Cortex of kidney (tissue), 1 donor: ENCODE measurements at places on chromosomes 3 and 15.

- no peak for DNase-seq
Measured at GRCh38 chr3:52277071-52277964, 1.1 kb downstream of the WDR82 start.

DNA sequence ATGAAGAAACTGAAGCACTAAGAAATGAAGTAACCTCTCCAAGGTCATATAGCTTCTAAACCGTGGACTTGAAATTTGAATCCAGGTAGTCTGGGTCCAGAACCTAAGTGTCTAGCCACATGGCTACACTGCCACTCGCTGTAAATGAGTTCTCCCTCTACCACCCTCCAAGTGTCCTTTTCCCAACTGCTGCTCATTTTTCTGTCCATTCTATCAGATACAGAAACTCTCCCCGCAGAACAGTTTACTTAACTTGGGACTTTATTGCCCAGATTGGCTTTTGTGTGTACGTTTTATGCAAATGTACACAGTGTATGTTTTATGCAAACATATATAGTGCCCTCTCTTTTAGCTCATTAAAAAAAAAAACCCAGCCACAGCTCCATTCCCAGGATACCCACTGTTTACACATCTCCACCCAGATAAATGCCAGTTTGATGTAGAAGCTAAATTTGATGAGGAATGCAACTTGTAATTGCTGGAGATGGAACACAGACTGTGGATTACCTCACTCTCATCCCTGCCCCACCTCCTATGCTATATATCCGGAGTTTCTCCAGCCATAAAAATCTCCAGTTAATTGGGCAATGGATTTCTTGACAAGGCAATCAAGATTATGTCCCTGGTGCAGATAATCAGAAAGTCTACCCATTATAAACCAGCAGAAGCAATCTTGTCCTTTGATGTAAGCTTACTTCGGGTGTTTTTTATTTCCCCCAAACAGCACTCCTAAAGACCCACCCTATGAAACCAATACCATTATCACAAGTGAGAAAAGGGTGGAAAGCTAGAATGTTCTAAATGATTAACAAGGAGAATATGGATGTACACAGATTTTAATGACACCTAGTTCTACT lies 42.0 kb downstream of the THBS1 start:
- no peak for DNase-seq

DNA sequence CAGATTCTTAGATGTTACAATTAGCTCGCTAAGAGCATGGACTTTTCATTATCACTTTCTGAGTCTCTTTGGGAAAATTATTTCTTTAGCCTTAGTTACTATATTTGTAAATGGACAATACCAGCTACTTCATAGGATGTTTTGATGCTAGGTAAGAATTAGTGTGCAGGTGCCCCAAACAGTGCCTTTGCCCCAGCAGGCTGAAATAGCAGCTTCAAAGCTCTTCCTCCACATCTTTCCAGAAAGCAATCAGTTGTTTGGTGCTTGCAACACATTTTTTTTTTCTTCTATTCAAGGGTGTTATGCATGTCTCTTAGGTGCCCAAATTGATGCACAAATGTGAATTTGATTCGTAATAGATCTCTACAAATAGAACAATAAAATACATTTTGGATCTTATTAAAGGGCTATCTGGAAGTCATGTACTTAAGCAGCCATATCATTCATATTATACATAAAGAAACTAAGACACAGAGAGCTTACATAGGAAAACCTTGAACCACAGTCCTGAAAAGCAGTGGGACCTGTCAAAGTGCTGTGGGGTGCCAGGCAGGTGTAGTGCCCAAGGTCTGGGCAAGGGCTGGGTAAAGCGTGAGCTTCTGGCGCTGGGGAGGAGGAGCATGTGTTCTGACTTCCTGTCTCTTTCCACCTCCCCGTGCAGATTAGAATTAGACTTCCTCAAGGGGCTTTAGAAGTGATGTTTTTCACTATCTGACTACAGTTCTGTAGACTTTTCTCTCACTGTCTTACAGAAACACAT lies 62.9 kb downstream of the FNDC3B start:
- no peak for DNase-seq

DNA sequence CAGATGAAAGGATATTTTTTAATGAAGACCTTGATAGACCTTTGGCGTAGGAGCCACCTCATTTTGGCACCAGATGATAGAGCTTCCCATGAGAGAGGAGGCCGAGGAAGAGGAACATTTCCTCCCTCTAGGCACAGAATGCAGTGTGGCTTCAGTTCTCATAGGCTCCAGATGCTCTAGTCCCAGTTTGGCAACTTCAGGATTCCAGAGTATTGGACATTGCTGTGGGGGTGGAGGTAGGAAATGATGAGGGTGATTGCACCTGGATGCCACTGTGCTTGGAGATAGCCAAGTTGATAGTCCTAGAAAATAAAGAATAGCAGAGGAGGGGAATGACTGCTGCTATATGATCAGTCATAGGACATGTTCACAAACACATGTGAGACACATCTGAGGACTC lies 58.3 kb upstream of the KY start:
- no peak for DNase-seq

DNA sequence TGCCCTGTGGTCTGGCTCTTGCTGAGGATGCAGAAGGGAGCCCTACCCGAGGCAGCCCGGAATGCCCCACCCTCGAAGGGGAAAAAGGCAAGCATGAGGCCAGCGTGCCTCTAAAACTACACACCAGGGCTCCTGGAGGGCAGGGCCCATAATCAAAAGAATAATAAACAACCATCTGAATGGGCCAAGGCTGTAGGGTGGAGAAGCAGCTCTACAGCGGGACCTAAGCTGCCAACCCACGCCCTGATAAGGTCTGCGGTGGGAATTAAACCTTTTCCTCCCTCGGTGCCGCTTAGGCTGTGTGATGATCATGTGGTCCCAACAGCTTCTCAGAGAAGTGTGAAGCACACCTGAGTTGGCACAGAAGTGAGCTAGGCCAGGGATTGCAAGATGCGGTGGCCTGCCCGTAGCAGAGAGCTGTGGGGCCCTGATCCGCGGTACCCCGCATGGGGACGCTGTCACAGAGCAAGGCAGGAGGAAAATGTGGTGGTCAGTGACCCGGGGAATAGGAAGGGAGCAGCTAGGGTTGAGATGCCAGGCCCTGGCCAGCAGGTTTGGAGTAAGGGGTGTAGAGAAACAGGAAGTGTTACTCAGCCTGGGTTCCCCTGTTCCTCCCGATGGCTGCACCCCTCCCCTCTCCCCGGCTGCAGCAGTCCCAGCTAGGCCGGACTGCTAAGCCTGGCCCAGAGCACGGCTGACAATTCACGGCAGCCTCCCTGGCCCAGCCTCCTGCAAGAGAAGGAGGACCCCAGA lies 1.1 kb upstream of the C15orf62 start:
- DNase-seq, result no peak

- DNase-seq, result no peak
Measured at GRCh38 chr15:72340366-72340765, 20.4 kb upstream of the CELF6 start.
